ENCODE measurements at places on chromosomes 1 and 21.

DNA sequence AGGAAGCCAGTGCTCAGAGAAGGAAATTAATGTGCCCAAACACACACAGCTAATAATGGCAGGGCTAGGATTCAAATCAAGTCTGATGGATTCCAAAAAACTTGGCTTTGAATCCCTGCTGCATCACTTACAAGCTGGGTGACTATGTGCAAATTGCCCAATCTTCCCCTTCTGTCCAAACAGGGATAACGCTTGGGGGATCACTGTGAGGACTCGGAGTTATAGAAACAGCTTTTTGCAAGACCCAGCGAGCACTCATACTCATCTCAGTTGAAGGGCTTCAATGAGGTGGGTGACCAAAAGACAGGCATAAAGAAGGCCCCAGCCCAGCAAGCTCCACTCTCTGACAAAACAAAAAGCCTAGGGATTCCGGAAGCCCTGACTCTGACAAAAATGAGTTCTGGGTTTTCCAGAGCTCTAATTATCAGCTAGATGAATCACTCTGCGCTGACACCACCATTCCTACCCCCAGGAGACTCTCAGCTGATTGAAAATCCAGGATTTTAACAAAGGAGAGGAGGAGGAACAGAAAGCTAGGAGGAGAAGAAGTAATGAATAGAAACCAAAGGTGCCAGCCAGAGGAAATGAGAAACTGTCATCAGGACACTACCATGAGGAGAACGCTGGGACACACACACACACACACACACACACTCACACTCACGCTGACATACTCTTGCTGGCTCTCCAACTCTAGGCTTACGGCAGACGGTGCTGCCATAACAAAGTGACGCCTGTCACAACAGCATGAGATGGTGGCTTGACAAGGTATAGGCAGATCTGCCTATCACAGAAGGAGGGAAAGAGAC is 1.6 kb upstream of the STK40 start:
- no peak for DNase-seq

GRCh38 chr1:156413391-156414246 is 44.6 kb downstream of the RHBG start:
- DNase-seq: no peak

DNA sequence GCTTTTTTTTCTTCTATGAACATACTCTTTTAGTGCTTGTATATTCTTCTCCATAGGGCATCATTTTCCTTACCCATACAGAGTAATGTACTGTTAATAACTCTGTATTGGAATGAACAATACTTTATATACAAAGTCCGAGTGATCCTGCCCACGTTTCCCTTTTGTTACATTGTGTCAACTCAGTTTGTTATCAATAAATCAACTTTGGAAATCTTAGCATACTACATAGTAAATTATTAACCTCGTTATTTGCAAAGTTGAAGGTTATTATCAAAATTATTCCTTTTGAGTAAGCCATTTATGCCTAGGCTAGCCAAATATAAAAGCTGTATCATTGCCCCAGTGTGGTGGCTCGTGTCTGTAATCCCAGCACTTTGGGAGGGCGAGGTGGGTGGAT is 937.4 kb upstream of the TMPRSS15 start:
- no peak for DNase-seq

- DNase-seq: no peak
Observed at GRCh38 chr1:67332653-67333529, 25.2 kb downstream of the IL12RB2 start.
